Foreskin keratinocyte (primary cell): ENCODE measurements at places on chromosomes 3 and 15. TPM values are rescaled to one million over a fixed set of nuclear protein-coding genes. Genes with fewer than 3 reads are reported as not detected.

DNA sequence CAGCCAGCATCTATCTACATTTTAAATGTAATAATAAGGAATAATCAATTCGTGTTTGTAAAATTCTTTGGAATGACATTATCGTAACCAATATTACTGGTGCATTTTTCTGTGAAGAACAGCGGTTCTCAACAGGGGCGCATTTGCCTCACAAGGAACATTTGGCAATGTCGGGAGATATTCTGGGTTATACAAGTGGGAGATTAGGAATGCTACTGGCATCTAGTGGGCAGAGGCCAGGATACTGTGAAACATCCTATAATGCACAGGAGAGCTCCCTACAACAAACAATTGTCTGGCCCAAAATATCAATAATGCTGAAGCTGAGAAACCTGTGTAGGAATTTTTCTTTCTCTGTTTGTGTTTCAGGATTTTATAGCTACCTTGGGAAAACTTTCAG, 25.0 kb downstream of the ACP3 start:
- DNase-seq, result no peak

GRCh38 chr3:177642804-177643125, 445.5 kb upstream of the TBL1XR1 start:
- no peak for DNase-seq

The CDC25A gene
- 21.7 and 29.0 TPM in 2 replicates for total RNA-seq

The FBXO40 gene
- not detected in 2 replicates for total RNA-seq
